Diencephalon (tissue), 1 donor: ENCODE measurements at places on chromosomes 12 and 14. TPM values are rescaled to one million over a fixed set of nuclear protein-coding genes. Genes with fewer than 3 reads are reported as not detected.

KERA gene
- total RNA-seq: 0.23 TPM

MGAT2 gene
- total RNA-seq: 40.4 TPM

BEGAIN gene
- total RNA-seq: 10.1 TPM

PIWIL1 gene
- total RNA-seq: 0.23 TPM

DLGAP5 gene
- total RNA-seq: 8.8 TPM

FBRSL1 gene
- 5.1 TPM for total RNA-seq

JPH4 gene
- total RNA-seq: 50.3 TPM

FAM181A gene
- total RNA-seq: 6.7 TPM

PRB2 gene
- total RNA-seq: not detected

OR4E2 gene
- total RNA-seq: not detected

HOXC4 gene
- total RNA-seq: not detected

TRAF3 gene
- 25.4 TPM for total RNA-seq

PLXNC1 gene
- total RNA-seq: 111 TPM

KRT6C gene
- total RNA-seq: not detected

KIF21A gene
- 185 TPM for total RNA-seq

RNASE3 gene
- total RNA-seq: not detected

SELPLG gene
- 2.8 TPM for total RNA-seq

CIROP gene
- not detected for total RNA-seq
